ENCODE measurements at places on chromosomes 4 and X.

- DNase-seq: no peak
Measured at GRCh38 chr4:12389604-12390003, 960.9 kb upstream of the HS3ST1 start.

DNA sequence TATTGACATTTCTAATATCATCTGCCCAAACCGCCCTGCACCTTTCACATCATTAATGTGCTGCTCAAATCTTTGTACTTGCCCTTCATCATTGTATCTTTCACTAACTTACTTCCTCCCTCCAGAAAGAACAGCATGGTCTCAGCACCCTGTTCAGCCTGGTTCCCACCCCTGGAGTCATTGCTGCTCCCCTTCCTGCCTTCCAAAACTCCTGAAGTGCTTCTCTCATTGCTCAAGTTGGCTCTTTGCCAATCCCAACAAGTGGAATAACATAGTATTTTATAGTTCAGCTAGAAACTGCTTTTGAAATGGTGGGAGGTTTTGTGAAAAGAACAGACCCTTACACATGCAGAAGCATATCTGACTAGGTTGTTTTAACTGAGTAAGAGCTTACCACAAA lies 14.0 kb upstream of the TTC29 start:
- DNase-seq: no peak

GRCh38 chrX:104806346-104806745 lies 240.3 kb downstream of the IL1RAPL2 start:
- DNase-seq: no peak

DNA sequence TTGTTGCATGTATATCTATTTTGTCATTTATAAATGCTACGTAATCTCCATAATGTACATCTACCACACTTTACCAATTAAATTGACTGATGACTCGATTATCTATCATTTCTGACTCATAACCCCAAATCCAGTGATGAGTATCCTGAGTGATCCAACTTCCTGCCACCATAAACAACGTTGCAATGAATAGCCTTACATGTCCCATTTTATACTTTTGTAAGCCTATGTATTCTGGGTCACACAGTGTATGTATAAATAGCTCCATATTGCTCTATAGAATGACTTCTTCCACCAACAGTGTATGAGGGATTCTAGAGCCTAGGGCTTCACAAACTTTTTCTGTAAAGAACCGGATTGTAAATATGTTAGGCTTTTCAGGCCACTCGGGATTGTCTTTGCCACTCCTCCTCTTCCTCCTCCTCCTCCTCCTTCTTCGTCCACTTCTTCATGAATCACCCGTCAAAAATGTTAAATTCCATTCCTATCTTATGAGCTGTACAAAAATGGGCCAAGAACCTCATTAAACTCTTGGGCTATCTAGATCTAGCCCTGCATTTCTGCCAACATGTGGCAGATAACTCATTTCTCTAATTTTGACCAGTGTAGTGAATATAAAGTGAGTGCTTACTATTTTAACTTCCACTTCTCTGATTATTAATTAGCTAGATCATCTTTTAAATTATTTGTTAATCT lies 672.2 kb upstream of the AMOT start:
- DNase-seq: no peak

- DNase-seq: no peak
Measured at GRCh38 chr4:11106759-11107158, 321.9 kb downstream of the HS3ST1 start.
